RPMI7951 (cell line): ENCODE measurements at places on chromosomes 3 and 15. TPM values are rescaled to one million over a fixed set of nuclear protein-coding genes. Genes with fewer than 3 reads are reported as not detected.
A peak's percentile ranks its signal among the peaks of the same experiment; 100 is the strongest.

IMPG2 gene
- under 0.01 TPM in 2 replicates for total RNA-seq

AKAP13 gene
- 27.3 and 28.5 TPM in 2 replicates for total RNA-seq

DNA sequence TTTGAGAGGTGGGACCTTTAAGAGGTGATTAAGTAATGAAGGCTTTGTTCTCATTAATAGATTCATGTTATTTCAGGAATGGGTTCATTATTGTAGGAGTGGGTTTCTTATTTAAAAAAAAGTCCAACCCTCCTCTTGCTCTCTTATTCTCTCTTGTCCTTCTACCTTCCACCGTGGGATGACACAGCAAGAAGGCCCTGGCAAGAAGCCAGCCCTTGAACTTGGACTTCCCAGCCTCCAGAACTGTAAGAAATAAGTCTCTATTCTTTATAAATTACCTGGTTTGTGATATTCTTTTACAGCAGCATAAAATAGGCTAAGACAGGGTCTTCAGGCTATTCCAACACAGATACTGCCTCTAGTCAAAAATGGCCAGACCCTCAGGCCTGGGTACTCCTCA is 62.2 kb downstream of the MYLK start:
- DNase-seq = no peak

DNA sequence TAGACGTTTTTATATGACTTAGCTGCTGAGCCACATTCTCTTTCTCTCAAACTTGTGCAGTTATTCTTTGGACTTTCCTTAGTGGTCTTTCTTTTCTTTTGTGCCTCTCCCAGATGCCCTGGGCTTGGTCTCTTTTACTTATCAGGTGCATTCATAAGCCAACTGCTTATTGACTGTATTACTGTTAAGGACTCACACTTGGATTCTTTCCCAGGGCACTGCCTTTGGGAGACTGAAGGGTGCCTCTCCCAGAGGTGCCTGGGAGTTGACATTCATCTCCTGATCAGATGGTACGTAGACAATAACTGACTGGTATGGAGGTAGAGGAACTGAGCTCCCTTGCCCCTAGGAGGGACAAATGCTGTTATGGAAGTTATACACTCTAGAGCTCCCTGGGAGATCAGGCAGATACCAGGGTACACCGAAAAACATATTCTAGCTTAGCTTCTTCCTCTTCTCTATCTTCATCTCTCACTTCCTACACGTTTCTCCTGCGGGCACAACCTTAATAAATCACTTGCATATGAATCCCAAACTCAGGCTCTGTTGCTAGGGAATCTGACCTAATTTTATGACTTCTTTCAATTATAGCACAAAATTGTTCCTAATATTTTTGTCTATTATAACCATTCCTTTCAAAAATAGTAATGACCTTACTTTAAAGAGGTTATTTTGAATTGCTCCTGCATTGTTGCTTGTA is 24.7 kb downstream of the PARP15 start:
- DNase-seq = no peak

GRCh38 chr15:45715528-45715927 is 80.7 kb downstream of the SQOR start:
- DNase-seq = peak; percentile 36

TUSC2 gene
- total RNA-seq = 26.8 and 33.7 TPM in 2 replicates

PRSS50 gene
- not detected in 2 replicates for total RNA-seq

DNA sequence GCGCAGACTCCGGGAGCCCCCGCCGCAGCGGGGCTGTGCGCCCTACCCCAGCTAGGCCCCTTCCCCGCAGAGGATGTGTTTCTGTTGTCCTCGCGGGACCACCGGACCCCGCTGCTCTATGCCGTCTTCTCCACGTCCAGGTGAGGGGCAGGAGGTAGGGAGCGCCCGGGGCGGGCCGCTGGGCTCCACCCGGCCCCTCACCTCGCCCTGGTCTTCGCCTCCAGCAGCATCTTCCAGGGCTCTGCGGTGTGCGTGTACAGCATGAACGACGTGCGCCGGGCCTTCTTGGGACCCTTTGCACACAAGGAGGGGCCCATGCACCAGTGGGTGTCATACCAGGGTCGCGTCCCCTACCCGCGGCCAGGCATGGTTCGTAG is 4.7 kb downstream of the SEMA3B start:
- DNase-seq = no peak

- DNase-seq = no peak
Observed at GRCh38 chr3:56469141-56469540, 874 bp upstream of the ERC2 start.

DNA sequence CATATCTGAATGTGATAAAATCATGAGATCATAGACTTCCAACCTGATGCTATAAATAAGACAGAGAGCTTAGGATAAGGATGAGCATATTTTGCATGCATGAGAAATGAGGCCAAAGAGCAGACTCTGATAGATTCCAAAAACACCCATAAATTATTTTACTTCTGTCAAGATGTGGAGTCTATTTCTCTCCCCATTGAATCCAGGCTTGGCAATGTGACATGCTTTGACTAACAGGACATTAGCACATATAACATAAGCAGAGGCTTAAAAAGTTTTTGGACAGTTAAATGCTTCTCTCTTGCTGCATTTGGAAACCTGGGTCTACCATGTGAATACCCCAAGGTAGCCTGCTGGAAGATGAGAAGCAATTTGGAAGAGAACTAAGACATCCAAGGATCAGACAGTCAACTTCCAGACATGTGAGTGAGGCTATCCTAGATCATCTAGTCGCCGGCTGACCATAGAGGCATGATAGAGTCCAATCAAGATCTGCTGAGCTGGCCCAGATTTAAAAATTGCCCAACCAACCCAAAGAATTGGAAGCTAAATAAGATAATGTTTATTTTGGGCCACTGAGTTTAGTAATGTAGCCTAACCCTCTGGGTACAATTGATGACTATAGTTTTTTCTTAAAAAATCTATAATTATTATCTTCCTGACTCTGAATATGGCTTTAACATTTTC is 30.3 kb downstream of the MYLK start:
- no peak for DNase-seq

GRCh38 chr3:141151439-141151838 is 80.2 kb upstream of the PXYLP1 start:
- no peak for DNase-seq
